ENCODE measurements at places on chromosomes 6 and 20.

DNA sequence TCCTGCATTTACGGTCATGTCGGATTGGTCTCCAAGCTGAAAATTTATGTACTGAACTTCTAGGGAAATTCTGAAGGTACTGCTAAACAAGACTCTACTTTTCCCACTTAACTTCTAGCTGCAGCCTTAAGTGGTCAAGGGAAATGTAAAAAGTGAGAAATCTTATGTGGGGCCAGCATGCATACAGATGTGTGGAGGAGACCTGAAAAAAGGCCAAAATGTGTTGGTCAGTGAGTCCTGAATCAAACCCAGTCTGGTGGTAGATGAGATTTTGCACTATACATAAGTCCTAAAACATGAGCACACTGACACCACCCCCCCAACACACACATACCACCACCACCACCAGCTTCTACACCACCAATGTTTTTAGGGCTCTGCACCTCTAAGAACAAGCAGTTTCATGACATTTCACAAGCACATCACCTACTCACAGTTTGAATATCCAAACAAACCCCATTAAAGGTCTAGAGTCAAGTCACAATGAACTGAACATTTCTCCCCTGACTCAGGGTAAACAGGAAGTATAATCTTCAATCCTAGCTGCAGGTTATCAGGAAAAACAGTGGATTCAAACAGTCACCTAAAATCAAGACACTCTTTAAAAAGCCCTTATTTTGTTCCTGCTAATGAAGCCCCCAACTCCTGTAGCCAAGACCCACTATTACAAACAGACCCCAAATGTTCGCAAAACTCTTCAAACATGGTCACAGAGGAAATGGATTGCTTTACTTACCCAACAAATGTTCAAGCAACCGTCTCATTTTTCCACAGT lies 1.6 kb downstream of the ZMYND8 start:
- DNase-seq, result peak; percentile 41

- DNase-seq, result no peak
Observed at GRCh38 chr20:38256966-38257365, 3.6 kb downstream of the KIAA1755 start.

GRCh38 chr6:165611294-165611693 lies 51.7 kb downstream of the PDE10A start:
- DNase-seq, result no peak

DNA sequence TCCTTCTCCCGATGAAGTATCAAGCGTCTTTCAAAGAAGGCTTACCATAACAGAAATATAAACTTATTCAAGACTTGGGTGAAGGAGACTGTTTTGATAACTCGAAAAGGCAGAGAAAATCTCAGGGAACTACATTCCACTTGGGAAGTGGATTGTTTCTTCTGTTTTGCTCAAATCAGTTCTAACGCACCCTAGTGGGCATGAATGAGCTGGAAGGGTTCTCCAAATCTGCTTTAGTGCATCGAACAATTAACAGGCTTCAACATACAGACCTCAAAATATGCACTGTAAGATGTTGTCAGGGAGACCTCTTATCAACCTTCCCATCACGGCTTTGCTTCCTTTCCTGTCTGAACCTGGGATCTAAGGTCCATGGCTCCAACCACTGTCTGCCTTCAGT lies 392.5 kb downstream of the CD83 start:
- no peak for DNase-seq

- DNase-seq, result no peak
Observed at GRCh38 chr6:143621159-143621873, 56.4 kb upstream of the PHACTR2 start.

DNA sequence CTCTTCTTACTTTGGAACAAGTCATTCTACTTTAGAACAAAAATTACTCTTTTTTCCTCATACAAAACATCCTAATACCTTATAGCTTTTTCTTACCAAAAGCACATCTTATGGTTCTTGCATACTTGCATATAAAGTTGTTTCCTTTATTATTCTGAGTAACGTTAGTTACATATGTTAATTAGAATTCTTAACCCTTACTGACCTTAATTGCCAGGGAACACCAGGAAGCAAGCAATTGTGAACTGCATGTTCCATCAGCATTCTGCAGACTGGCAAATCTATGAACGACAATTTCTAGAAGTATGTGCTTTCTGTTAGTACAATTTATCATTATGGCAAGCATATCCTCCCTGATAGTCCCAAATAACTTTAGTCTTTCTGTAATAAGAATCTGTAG lies 831.0 kb downstream of the C6orf118 start:
- DNase-seq, result no peak

DNA sequence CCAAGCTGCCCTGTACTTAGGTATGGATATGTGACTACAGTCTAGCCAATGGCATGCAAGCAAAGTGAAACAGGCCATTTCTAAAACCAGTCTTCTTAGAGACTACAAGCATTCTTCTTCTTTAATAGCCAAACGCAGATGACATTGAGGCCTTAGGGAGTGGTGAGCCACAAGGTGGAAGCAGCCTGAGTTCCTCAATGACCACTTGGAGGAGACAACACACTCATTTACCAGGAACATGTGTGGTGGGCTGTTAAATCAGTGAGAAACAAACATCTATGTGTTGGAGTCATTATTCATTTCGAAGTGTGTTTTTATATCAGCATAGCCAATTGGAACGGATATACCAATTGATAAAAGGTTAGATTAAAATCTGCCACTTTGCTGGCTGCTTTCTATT lies 122.0 kb downstream of the GFRAL start:
- DNase-seq, result peak; percentile 4

DNA sequence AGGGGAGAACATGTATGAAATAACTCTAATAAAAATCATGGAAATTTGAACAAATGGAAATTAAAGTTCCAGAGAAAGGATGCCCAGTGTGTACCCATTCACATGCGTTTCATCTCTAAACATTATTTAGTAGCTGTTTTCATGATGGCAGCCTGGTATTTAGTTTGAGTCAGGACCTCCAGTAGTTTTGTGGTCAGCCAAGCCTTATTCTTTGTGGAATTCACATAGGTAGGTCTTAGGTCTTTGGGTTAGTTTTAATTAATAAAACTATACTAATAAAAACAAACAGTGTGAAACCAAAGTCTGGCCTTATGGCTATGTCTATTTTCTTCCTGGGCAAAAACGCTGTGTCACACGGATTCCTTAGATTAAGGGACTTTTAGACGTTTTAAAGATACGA lies 137.8 kb downstream of the FOXC1 start:
- DNase-seq, result no peak

GRCh38 chr6:154371281-154371680 lies 14.7 kb upstream of the IPCEF1 start:
- no peak for DNase-seq

DNA sequence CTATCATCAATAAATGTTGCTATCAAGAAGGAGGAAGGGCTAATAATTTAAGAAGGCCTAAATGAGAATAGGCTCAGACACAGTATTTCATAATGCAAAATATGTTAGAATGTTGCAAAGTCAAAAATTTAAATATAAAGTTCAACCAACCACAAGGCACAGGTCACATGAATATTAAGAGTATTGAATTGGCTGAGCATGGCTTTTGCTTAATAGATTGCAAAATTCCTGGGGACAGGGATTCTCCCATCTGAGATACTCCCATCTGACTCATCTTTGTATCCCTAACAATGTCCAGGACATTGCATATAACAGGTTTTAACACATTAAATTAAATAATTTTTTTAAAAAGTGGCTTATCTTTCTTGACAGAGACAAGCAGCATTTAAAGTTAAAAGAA lies 32.9 kb upstream of the UTRN start:
- DNase-seq, result no peak

DNA sequence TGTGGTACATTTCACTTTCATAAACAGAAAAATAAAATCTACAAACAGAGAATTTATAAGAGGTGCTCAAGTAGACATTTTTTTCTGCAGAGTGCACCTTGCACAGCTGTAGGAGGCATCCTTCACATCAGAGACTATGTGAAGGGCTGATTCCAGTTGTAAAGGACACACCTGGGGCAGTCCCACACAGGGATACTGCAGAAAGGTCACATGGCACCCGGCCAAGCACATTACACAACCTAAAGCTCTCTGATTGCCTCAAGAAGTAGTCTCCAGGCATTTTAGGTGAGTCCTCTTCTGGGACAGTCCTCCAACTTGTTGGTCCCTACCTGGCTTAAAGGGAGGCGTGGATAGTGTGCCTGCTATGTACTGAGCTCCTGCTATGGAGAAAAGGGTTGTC lies 502.9 kb upstream of the NOX3 start:
- DNase-seq, result no peak

DNA sequence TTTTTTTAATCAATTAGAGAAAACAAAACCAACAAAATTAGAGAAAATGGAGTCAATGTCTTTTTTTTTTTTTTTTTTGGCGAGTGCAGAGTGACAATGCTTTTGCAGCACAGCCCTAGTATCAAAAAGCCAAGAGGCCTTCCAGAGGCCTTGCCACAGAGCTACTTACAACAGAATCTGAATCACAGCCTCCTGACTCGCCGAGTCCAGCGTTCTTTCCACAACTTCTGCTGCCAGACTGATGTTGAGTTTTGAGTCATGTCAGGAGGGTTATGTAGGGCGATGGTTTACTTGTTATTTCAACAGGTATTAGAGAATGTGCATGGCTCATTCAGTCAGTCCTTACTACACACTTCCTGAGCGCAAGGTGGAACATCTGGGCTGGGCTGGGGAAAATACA lies 88.6 kb downstream of the FNDC1 start:
- DNase-seq, result no peak

DNA sequence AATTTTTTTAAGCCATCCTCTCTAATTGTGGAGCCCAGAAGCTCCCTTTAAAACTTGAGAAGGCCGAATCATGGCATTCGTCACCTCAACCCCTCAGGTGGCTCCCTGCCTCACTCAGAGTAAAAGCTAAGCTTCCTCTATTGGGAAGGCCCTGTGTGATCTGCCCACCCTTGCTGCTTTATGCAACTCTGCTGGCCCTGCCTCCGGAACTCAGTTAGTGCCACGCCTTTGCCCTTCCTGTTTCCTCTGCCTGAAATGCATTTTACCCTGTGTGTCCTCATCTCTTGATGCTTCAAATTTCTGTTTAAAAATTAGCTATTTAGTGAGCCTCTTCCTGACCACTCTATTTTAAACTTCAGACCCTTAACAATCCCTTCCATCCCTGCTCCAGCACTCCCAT lies 5.7 kb downstream of the PACRG start:
- no peak for DNase-seq

GRCh38 chr20:40508821-40509220 lies 180.2 kb downstream of the MAFB start:
- DNase-seq, result no peak

GRCh38 chr6:170017603-170018320 lies 266.3 kb downstream of the ERMARD start:
- DNase-seq, result no peak

DNA sequence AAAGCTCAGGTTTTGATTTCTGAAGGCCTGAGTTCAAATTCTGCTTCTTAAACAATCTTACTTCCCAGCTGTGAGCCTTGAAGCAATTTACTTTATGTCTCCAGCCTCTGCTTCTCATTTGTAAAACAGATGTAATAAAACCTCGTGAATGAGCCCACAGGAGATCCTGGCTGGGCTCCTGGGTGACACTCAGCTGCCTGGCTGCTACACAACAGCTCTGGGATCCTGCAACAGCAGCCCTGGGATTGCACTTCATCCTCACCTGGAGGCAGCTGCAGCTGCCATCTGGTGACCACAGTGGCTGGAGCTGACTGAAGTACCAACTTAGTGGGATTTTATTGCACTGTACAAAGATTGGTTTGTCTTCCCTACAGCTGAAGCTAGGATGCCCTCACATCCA lies 98.6 kb downstream of the NDUFAF5 start:
- DNase-seq, result no peak

DNA sequence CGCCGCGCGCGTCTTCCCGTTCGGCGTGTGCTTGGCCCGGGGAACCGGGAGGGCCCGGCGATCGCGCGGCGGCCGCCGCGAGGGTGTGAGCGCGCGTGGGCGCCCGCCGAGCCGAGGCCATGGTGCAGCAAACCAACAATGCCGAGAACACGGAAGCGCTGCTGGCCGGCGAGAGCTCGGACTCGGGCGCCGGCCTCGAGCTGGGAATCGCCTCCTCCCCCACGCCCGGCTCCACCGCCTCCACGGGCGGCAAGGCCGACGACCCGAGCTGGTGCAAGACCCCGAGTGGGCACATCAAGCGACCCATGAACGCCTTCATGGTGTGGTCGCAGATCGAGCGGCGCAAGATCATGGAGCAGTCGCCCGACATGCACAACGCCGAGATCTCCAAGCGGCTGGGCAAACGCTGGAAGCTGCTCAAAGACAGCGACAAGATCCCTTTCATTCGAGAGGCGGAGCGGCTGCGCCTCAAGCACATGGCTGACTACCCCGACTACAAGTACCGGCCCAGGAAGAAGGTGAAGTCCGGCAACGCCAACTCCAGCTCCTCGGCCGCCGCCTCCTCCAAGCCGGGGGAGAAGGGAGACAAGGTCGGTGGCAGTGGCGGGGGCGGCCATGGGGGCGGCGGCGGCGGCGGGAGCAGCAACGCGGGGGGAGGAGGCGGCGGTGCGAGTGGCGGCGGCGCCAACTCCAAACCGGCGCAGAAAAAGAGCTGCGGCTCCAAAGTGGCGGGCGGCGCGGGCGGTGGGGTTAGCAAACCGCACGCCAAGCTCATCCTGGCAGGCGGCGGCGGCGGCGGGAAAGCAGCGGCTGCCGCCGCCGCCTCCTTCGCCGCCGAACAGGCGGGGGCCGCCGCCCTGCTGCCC lies 1.1 kb downstream of the SOX4 start:
- DNase-seq, result peak; percentile 52

- DNase-seq, result peak; percentile 57
Observed at GRCh38 chr6:158707120-158707820, 57.4 kb downstream of the SYTL3 start.

- no peak for DNase-seq
Observed at GRCh38 chr6:88031550-88031949, 16.1 kb upstream of the SPACA1 start.

DNA sequence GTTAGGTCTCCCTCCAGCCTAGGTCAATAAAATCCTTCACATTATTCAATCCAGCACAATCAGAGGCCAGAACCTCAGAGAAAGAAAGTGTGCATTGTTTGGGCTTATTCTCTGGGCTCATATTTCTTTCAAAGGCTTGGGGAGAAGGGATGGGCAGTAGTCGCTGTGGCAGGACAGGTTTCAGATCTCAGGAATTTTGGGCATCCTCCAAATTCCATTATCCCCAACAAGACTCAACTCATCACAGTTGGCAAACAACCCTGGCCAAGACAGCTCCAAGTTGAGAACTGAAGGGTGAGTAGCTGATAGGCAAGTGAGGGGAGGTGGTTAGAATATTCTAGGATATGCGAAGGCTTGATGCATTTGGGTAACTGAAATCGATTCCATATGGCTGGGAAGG lies 27.2 kb upstream of the CHD6 start:
- no peak for DNase-seq

DNA sequence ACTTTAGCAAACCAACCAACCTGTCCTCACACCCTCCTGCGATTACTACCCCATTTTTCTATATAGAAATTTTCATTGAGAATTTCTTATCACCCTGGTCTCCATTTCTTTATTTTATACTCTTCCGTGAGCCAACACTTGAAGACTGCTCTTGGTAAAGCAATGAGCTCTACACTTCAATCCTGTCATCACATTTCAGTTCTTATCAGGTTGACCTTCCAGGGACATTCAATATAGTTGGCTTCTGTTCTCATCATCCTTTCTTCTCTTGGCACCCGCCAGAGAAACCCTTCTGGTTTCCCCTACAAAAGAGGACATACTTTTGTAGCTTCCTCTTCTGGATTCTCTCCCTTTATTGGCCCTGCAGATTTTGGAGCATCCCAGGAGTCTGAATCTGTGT lies 279.3 kb downstream of the PRKN start:
- DNase-seq, result no peak

Measured in SW 1271 (cell line).